Stimulated activated CD8-positive, alpha-beta memory T cell treated with anti-CD3 and anti-CD28 coated beads, Interleukin-15, amount 100 ng/mL, for 1 hour (primary cell): ENCODE measurements at places on chromosomes 1 and 21.
A peak's percentile ranks its signal among the peaks of the same experiment; 100 is the strongest.

- DNase-seq: no peak
Measured at GRCh38 chr1:100076319-100076718, 56.4 kb downstream of the SASS6 start.

DNA sequence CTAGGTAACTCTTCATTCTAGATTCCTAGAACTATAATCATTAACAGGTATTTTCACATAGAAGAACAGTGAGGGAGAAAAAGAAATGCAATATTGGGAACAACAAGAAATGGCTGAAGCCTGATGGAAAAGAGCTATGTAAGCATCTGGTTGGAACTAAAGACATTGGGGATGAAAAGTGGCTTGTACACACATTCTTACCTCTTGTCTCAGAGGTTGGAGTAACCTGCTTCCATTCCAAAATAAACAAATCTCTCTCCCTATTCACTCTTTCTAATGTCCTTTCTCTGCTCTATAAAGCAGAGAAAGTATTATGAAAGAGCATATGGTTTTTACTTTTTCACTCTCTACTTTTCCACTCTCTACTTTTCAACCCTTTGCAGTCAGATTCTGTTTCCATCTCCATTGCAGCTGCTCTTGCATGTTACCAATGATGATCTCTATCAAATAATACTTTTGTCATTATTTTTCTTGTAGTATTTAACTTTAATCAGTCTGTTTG lies 37.5 kb downstream of the CMPK1 start:
- no peak for DNase-seq

DNA sequence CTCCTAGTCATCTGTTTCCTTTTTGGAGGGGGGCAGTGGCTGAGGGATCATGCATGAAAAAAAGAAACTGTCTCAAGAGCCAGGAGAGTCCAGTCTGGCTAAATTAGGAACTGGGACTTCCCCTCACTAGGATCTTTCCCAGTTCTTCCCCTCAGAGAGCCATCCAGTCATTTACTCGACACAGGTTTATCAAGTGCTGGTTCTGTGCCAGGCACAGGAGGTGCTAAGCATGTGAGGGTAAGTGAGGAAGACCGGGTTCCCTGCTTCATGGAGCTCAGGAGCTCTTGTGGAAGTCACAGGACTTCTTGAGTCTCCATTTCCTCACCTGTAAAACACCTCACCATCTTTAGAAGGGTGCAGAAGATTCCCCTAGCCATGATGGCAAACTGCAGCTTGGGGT lies 8.6 kb upstream of the NUAK2 start:
- no peak for DNase-seq

- DNase-seq: no peak
Measured at GRCh38 chr1:25024615-25025350, 94.7 kb upstream of the RUNX3 start.

GRCh38 chr1:9300573-9300972 lies 7.9 kb downstream of the SPSB1 start:
- no peak for DNase-seq

DNA sequence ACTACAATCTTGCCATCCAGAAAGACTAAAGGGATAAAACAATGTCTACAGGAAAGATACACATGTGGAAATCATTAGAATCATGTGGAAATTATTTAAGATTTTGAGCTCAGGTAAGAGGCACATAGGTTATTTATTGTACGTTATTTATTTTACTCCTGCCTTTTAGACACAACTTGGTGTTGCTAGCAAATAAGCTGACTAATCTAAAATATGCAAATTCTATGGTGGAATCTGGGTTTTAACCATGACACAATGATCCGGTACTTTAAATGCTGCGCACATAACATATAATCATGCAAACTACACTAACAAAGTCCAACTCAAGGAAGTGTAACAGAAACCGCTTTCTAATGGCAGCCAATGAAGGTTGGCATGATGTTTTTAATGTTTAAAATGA lies 112.5 kb downstream of the IFI44 start:
- DNase-seq: no peak

GRCh38 chr1:118973032-118973431 lies 15.1 kb downstream of the TBX15 start:
- DNase-seq: no peak

DNA sequence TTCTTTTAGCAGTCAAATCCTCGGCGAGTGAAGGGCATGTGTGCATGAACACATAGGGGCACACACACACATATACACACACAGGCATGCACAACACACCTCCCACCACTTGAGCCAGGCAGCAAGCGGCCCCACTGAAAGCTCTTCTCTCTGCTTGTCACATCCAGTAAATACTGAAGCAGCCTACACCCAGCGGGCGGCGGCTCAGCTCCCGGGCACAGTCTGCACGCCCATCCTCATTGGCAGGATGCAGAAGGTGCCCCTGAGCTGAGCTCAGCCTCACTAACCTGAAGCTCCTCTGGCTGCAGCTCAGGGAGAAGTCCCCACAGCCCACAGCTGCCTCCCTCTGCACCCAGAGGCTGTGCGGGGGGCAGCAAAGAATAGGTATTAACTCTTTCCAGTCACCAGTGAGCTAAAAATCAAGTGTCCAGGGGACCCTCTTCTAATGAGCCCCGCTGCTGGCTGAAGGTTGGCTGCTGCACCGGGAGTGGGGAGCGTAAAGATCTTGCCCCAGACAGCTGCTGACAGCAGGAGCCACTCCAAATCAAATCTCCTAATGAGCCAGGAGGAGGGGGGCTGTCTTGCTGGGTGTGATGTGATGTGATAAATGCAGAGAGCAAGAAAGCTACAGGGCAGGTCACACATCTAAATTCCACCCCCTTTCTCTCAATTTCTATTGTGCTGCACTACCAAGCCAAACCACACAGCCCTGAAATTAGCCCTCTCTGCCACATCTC lies 12.5 kb downstream of the RGS8 start:
- DNase-seq: no peak

- DNase-seq: no peak
Measured at GRCh38 chr21:38661889-38662568, 143.7 kb upstream of the ETS2 start.

- DNase-seq: no peak
Measured at GRCh38 chr1:17372955-17373354, 959 bp downstream of the PADI6 start.

DNA sequence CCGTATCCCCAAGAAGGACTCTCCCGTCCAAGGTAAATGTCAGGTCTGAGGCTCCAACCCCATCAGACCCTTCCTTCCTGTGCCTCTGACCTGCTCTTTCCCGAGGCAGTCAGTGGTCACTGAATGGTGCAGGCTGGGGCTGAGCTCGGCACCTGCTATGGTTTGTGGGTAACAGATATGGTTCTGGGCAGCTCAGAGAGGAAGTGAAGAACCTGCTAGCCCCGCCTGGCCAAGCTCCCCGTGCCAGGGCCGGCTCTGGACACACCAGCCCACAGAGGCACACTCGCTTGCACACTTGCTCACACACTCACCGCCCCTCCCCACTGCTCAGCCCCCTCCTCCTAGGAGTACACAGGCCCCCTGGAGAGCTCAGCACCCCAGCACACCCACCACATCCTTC lies 16.4 kb downstream of the NCMAP start:
- DNase-seq: no peak

DNA sequence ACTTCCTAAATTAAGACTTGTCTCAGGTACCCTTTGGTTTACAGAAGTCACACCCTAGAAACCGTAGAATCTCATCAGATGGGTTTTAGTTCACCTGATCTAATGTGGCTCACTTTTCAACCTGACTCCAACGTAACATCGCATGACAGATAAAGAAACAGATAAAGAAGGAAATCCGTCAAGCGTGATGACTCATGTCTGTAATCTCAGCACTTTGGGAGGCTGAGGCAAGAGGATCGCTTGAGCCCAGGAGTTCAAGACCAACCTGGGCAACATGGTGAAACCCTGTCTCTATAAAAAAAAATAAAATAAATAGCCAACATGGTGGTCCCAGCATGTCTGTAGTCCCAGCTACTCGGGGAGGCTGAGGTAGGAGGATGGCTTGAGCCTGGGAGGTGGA lies 97.3 kb downstream of the SPSB1 start:
- no peak for DNase-seq

- no peak for DNase-seq
Measured at GRCh38 chr21:38171723-38172344, 85.0 kb upstream of the KCNJ15 start.

- no peak for DNase-seq
Measured at GRCh38 chr1:246564839-246565750, 966 bp downstream of the TFB2M start.

DNA sequence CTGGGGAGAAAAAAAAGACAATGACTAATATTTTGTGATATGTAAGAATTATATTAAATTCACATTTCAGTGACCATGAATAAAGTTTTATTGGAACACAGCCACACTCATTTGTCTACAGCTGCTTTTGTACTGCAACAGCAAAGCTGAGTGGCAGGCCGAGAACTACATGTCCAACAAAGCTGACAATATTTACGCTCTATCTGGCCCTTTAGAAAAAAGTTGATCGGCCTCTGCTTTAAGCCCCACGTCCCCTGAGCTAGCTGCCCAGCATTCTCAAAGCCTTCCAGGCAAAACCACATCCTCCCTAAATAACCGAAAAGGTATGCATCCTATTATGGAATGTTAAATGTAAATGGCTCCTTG lies 8.6 kb downstream of the SLC2A1 start:
- DNase-seq: no peak

DNA sequence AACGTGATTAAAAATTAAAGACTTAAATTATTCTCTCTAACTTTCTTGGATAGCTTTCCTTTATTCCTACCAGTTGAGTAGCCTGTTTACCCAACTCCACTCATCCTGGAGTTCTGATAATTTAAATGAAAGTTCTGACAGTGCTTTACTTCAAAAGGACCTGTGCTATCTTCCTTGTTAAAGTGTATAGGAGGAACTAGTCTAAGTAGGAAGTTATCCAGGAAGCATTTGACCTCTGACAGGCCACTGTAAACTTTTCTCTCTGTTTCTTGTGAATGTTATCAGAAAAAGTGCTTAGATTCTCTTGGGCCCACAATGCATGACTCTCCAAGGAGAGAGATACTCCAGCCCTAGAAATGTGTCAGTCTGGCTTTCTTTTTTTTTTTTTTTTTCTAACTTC lies 9.2 kb downstream of the UAP1 start:
- no peak for DNase-seq

DNA sequence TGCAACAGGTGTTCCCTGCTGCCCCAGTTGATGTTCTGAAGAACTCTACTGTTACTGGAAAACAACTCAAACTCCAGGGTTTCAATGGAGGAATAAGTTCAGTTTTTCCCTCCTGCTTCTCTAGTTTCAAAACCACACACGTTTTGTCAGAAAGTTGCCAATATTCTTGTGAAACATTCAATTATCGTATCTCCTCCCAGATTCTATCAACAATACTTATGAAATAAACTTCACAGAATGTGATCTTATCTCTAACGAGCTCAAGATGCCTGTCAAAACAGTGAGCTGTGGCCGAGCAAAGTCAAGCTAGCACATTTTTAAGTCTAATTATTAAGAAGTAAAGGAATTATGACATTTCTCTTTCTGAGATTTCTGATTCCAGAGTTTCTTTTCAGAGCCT lies 4.7 kb downstream of the OR2B11 start:
- DNase-seq: no peak

DNA sequence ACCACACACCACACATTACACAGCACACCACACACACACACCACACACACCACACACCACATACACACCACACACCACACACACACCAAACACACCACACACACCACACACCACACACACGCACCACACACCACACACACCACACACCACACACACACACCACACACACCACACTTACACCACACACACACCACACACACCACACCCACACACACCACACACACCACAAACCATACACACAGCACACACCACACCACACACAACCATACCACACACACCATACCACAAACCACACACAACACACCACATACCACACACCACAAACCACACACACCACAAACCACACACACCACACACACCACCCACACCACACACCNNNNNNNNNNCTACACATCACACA lies 40.9 kb upstream of the SIK1 start:
- DNase-seq: no peak

DNA sequence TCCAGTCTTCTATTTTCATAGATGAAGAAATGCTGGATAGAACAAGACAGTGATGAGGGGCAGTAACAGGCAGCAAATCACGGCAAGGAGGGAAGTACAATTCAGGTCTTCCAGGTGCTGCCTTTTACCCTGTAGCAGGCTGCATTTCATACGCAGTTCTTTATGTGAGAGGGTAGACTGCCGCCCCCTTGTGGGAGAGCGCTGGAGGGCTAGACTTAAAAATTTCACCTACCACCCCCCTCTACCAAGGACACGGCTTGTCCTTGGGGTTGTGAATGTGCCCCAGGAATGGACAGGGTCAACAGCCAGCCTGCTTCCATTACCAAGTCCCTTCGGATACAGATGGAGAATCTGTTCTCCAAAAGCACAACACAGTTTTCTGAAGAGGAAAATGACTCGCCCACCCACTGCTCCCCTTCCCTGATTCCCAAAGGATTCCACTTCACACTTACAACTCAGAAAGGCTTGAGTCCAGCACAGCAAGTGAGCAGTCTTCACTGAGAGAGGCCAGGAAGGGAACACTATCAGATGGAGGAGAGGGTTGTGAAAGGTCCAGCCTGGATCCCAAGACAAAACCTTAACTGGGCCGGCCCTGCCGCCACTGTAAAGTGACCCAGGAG lies 7.4 kb downstream of the WDR77 start:
- peak; percentile 49 for DNase-seq

- DNase-seq: no peak
Measured at GRCh38 chr1:31198150-31198549, 41.5 kb downstream of the NKAIN1 start.

DNA sequence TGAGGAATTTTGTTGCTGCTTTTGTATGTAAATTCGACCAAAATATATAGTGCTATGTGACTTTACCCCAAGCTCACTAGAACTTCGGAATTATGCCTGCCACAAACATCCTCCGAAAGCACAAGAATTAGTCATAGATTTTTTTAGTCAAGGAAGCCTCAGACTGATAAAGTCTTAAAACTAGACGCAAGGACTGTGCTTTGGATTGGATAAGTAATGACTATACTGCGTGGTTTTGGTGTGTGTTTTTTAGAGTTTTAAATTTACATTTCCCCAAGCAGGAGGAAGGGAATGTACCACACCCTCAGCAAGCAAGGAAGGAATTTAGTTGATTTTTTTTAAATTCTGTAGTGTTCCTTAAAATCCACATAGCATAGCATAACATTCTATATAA lies 10.3 kb downstream of the WLS start:
- DNase-seq: no peak

DNA sequence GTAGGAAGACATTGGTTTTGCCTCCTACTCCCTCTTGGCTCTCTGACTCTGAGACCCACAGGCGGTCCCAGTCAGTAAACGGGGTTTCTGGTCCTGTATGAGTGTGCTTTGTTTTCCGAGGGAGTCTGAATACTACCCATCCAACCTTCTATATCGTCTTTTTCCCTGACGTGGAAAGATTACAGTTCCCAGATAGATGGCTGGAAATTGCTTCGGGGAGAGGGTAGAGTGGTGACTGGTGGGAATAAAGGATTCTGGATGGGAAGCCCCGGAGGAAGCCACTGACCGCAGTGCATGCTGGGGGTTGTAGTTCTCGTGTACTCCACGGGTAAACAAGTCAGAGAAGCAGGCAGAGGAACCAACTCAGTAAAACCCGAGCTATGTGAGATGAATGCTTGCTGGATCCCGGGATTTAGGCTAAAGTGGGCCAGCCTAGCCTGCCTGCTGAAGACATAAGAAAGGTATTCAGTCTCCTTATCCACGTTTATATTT lies 66.2 kb upstream of the IRF2BP2 start:
- peak; percentile 21 for DNase-seq
